NCI-H2171 (cell line): ENCODE measurements at places on chromosomes 6 and 20.

GRCh38 chr6:91678679-91679446 lies 1092.0 kb upstream of the MAP3K7 start:
- no peak for DNase-seq

- DNase-seq, result no peak
These were observed 17.3 kb downstream of the PHACTR1 start for GRCh38 chr6:12733876-12734275.

- DNase-seq, result no peak
These were observed 208.7 kb downstream of the PHF3 start for GRCh38 chr6:63844287-63844686.

GRCh38 chr6:97150932-97151331 lies 132.1 kb downstream of the MMS22L start:
- no peak for DNase-seq

DNA sequence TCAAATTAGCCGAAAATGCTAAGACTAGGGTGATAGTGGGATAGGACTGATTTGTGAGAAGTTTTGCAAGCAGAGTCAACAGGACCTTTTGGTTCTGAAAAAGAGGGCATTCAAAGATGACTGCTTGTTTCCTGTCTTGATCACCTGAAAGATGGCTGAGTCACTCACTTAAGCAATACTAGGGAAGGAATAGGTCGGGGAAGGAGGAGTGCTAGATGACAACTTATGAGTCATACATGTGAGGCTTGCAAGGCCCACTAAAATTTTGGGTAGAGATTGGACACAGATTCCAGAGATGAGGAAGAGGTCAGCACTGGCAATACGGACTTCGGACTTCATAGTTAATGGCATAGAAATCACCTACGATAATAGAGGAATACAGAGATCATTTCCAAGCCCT lies 89.2 kb downstream of the FAM83B start:
- no peak for DNase-seq

- DNase-seq, result no peak
These were observed 35.4 kb downstream of the FNDC1 start for GRCh38 chr6:159204605-159205004.

- no peak for DNase-seq
These were observed 44.9 kb upstream of the TLDC2 start for GRCh38 chr20:36830791-36831691.

DNA sequence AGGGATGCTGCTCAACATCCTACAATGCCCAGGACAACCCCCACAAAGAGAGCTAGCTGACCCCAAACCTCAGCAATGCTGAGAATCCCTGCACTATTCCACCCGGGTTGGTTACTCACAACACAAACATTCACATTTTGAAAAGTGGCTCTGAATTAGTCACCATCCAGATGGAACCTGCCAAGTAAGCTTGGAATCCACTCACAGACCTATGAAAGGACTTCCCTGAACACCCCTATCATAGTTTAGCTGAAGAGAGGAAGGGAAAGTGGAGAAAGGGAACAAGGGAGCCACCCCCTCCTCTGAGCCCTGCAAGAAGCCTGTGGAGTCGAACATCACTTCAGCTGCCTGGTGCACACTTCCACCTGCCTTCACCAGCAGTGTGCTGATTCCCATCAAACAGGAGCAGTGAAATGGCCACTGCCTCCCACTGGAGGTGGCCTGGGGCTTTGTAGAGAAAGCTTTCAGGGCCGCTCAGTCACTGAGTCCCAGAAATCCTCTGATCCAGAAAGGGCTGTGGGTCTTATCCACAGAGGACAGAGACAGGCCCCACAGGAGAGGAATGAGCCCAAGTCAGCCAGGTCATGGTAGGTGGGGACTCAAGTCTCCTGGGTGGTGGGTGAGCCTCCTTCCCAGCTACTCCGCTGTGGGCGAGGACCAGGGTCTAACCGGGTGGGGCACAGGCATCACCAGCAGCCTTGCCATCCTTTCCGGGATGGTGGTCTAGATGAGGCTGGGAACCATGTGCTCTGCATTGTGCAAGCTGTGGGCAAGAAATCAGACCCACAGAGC lies 203.7 kb downstream of the SYNDIG1 start:
- no peak for DNase-seq

DNA sequence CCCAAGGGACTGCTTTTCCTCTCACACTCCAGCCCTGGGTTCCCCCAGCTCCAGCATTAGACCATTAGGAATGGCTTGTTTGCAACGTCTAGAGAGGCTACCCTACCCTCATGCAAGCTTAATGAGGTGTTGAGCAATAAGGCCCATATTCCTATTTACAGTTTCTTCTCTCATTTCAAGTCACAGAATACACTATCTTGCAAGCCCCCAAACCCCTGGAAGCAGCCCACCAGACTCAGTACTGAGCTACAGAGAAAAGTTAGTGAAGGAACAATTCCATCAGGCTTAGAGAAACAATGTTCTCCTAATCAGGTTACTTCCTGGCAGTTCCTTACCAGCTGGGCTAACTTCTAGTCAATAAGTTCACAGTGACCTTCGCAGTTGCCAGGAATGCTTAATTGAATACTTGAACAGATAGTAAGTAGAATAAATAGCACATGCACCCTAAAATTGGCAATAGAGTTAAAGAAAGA lies 606.5 kb upstream of the NOX3 start:
- DNase-seq, result no peak

DNA sequence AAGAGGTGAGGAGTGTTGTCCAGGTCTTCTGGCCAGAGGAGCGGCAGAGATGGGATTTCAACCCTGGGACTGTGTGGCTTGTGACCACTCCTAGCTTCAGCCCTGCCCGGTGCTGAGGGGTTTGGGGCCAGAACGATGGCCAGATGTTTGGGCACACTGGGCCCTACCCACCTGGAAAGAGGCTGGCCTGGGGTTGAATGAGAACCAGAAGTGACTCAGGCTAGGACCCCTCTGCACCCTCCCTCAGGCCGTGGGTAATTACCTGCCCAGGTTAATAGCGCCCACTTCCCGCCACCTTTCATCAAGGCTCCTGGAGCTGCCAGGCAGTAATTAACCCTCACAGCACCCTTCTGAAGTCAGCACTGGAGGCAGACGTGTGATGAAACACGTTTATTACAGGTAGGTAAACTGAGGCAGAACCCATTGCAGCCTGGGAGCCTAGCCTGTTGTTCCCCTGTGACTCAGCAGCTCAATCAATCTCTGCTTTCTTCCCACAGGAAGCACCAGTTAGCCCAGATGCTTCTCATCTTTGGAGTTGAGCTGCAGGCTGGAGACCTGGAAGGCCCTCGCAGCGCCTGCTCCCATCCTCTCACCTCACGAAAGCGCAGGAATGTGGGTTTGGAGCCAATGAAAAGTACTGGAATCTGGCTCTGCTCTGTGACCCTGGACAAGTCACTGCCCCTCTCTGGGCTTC lies 120.8 kb downstream of the CEBPB start:
- DNase-seq, result no peak

DNA sequence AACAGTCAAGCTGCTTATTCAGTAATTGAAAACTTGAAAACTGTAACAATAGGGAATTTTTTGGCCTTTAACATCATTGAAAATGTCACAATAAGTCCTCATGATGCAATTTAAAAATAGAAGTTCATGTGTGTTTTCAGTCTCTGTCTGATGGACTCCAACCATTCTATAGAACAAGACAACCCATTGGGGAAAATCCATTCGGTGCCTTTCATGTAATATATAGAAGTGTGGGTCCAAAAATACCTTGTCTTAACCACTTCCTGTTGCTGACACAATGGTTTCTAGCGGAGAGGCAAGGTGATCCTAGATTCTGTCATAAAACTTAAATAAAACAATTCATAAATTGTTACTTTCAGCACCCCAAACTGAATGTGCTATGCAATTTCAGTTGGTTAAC lies 1131.3 kb upstream of the MAP3K7 start:
- DNase-seq, result no peak

- DNase-seq, result no peak
These were observed 71.9 kb upstream of the CNR1 start for GRCh38 chr6:88238065-88238464.

GRCh38 chr6:73011945-73012344 lies 213.4 kb downstream of the KHDC1L start:
- DNase-seq, result no peak

DNA sequence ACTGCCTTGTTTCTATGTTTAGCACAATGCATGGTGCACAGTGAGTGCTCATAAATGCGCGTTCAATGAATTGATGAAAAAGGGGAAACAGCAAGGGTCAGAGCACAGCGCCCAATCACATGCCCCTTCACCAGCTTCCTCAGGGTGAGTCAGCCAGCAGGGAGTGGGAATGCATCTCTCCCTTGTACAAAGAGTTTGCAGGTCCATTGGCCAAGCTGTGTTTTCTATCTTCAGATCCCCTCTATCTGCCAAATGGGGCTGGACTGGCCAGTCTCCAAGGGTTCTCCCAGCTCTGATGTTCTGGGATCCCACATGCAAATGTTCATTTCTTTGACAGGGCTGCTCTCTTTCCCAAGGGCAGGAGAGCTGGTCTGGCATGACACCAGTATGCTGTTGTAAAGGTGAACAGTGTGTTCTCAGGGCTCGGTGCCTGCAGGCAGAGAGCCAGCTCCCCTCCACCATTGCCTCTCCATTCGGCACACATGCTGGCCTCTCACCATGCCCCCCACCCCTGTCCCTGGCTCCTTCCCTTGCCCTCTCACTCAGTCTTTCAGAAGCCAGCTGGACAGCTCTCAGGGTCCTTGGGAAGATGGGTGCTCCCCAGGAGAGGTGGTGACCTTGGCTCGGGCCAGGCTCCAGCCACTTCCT lies 25.0 kb downstream of the ANGPT4 start:
- DNase-seq, result no peak

DNA sequence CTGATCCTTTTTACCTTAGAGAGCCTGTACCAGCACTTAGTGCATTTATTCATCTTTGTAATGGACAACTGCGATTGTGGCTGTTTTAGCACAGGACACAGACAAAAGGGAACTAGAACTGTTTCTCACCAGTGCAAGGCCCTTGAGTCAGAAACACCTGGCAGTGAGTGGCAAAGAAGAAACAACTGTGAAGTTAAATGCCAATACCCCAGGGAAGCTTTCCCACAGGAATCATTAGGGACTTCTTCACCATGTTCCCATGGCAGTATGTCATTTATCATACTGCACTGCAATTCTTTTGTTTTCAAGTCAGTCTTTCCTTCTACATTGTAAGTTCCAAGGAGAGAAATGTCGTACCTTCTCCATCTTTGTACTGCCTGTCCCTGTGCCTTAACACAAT lies 28.6 kb upstream of the CDYL start:
- no peak for DNase-seq

DNA sequence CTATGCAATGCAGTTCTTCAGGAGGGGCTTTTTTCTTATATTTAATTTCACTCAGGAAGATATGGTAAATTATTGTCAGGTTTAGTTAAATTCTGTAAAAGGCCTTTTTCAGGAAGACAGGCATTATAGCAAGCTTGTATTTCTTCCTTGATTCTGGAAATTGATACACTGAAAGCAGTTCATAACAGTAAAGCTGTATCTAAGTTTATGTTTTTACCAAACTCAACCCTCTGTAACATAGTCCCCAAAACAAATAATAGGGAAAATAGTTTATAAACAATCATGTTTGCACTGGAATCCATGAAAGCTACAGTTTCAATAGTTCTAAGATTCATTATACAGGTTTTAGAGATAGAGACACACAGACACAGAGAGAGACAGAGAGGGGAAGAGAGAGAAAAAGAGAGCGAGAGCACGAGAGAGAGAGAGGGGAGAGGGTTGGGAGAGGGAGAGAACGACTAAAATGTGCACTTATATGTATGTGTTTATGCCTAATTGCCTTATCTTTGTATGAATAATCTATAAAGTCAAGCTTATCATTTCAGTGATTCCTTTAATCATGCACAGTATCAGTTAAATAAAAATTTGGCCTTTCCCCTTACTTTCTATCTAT lies 454.4 kb downstream of the RFPL4B start:
- no peak for DNase-seq

DNA sequence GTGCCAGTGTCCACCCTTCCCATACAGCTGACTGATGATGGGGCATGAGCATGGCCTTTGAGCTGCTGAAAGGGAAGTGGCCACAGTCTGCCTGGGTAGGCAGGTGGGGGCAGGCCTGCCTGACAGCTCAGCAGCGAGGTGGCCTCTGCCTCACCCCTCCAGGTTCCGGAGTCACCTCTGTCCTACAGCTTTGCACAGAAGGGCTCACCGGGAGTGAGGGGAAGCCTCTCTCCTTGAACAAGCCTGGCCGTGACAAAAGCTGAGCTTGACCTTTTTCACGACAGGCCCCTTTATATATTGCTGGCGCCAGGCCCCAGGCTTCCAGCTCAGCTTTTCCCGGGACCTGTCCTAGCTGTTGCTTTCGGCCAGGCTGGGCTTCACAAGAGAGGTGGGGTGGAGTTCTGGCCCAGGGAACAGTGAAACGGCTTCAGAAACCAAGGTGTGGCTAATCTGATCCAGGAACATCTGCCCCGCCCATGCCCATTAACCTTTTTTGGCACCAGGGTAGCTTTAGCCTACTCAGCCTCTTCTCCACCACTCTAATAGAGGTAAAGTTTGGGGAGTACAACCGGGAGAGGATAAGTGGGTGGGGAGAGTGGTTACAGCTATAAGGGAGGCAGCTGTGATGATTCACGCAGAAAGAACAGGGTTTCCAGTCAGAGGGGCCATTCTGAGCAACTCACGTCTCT lies 42.9 kb downstream of the C6orf132 start:
- DNase-seq, result no peak

DNA sequence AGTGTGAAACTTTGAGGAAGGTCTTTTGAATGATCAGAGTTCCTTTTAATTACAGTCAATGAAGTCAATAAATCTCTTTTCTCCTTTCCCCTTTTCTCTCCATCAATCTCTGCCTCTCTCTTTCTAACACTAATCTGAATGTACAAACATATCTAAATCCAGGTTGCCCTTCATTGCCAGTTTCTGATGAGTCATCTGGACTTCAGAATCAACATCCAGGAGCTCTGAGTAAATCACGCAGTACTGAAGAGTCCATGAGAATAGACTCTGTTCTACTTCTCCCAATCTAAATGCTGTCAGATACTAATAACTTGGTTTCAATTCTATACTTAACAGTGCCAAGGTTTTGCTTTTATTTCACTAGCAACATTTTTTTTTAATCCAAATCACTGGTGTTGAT lies 238.7 kb upstream of the THEMIS start:
- no peak for DNase-seq

DNA sequence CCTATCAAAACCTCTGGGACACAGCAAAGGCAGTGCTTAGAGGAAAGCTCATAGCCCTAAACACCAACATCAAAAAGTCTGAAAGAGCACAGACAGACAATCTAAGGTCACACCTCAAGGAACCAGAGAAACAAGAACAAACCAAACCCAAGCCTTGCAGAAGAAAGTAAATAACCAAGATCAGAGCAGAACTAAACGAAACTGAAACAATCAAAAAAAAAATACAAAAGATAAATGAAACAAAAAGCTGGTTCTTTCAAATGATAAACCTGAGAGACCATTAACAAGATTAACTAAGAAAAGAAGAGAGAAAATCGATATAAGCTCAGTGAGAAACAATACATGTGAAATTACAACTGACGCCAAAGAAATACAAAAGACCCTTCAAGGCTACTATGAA lies 34.8 kb upstream of the RUNX2 start:
- DNase-seq, result no peak

DNA sequence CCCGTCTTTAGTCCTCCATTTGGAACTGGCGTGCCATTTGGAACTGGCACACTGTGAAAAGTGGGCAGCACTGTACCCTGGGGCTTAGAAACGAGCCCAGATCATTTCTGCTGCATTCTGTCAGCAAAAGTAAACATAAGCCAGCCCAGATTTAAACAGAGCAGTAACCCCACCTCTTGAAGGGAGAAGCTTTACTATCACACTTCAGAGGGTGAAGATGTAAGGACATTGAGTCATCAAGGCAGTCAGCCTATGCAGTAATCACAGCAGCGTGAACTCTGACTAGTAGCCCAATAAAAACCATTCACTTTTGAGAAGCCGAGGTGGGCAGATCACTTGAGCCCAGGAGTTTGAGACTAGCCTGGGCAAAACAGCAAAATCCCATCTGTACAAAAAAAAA lies 216.9 kb downstream of the EYA2 start:
- no peak for DNase-seq
